Fibroblast of the conjunctiva (primary cell): ENCODE measurements at places on chromosomes 16 and 17.
A peak's percentile ranks its signal among the peaks of the same experiment; 100 is the strongest.

DNA sequence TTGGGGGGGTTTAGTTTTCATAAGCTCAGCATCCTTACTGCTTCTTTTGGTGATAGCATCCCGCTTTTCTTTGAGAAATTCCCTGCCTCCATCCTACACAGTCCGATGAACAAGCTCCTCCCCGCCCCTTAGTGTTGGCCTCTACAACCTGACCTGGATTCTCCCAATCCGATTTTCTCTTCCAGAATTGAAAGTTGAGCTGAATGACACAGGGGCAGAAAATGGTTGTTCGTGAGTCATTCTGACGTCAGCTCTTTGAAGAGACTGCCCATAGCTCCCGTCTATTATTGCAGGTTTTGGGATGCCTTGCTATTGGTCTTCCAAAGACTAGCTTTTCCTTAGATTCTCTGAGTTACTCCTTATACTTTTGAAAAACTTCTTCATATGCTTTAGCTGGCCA is 279.7 kb downstream of the SLC39A11 start:
- DNase-seq: peak; percentile 18

GRCh38 chr16:82280867-82281266 is 110.8 kb upstream of the MPHOSPH6 start:
- DNase-seq: no peak

GRCh38 chr17:36845916-36846315 is 91.4 kb upstream of the LHX1 start:
- no peak for DNase-seq

GRCh38 chr16:5019775-5020174 is 14.0 kb downstream of the NAGPA start:
- DNase-seq: no peak

DNA sequence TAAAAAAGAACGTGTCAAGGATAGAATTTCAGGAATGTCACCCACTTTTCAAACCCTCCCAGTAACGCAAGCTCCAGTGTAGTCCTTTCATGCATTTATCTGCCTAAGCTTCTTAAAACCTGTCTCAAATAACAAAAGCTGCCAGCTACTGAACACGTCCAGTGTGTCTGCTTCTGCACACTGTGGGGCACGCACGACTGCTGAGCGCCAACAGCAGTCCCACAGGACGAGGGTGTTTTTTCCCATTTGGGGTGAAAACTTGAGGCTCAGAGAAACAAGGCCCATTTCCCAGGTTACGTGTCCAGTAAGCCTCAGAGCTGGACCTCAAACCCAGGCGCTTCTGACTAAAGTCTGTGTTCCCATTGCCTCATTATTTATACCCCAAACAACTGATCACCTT is 17.2 kb downstream of the NTAN1 start:
- no peak for DNase-seq

DNA sequence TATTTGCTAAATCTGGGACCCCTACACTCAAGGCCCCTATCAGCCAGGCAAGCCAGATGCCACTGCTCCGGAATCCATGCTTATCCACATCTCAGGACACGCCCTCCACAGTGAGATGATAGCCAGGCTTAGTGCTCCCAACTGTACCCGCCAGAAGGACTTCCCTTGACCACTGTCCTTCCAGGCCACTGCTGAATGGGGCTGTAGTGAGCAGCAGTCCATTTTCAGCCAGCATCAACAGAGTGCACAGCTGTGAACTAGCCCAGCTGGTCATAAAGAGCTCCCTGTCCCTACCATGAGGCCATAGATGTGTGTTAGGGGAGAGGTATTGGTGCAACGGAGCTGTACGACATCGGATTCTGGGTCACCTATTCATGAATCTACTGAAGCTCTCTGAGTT is 13.0 kb upstream of the MED9 start:
- DNase-seq: no peak

GRCh38 chr16:11824362-11824761 is 27.0 kb downstream of the RSL1D1 start:
- no peak for DNase-seq

DNA sequence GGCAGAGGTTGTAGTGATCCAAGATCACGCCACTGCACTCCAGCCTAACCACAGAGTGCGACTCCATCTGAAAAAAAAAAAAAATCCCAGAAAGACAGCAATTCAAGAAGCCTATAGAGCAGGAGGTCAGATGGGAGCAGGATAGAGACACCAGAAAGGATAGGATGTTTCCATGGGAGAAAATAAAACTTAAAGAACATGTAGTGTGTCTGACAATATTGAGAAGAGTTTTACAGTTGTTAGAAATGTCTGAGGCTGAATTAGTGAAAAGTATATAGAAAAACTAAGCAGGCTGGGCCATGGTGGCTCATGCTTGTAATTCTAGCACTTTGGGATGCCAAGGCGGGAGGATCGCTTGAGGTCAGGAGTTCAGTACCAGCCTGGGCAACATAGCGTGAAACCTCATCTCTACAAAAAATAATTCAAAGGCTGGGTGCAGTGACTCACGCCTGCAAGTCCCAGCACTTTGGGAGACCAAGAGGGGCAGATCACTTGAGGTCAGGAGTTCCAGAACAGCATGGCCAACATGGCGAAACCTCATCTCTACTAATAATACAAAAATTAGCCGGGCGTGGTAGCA is 15.3 kb upstream of the TRIM37 start:
- DNase-seq: no peak

GRCh38 chr17:79633993-79634813 is 23.4 kb upstream of the RBFOX3 start:
- no peak for DNase-seq

- DNase-seq: no peak
These were observed 156.3 kb downstream of the MSI2 start for GRCh38 chr17:57412520-57413096.

GRCh38 chr17:71412803-71413202 is 708.0 kb upstream of the SOX9 start:
- DNase-seq: peak; percentile 94

DNA sequence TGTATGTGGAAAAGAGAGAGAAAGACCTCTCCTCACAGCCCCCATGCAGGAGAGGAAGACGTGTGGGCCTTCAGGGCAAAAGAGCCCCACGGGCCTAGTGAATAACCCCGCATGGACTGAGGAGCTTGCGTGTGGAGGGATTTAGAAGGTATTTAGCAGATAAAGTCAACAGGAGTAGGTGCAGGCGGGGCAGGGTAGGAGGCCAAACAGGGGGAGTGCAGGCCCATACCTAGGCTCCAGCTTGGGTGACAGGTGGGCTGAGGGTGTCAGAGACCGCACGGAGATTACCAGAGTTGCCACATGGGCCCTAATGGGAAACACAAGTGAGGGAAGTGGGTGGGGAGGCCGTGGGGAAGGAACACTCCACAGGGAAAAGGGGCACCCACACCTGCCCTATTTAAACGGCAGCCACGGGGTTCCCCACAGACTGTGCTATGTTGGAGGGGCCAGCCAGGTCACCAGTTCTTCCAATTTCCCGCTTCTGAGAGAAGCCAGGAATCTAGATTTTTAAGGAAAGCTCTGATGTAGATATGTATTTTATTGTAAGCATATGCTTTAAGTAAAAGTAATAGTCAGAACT is 8.2 kb upstream of the CNGB1 start:
- DNase-seq: no peak

DNA sequence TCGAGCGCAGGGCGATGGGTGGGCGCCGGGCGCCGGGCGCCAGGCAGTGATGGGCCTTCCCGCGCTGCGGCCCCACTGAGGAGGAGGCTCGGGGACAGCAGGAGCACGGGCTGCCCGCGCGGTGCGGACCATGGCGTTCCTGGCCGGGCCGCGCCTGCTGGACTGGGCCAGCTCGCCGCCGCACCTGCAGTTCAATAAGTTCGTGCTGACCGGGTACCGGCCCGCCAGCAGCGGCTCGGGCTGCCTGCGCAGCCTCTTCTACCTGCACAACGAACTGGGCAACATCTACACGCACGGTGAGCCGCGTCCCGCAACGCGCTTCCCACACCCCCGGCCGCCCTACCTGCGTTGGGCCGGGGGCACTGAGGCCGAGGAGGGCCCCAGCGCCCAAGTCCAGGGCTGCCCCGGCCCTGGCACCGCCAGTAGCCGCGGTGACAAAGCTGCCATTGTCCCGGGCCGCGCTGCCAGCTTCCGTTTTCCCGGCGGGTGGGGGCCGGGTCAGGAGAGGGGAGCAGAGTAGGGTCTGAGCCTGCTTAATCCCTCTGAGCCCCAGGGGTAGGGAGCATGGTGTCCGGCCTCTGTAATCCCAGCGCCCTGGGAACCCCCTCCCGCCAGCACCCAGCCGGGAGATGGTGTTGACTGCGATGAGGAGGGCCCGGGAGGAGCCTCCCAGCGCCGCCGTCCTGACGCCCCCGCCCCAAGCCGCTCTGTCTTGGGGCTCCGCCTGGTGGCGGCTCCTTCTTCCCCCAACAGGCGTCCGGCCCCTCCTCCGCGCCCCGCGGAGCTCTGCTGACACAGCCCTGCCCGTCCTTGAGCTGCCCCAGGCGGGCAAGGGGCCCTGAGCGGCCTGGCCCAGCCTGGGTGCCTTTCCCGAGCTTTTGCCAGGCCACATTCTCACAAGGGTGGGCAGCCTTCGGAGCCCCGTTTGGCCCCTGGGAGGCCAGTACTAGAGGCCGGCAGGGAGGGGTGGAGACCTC is 685 bp downstream of the PAQR4 start:
- DNase-seq: peak; percentile 28

- no peak for DNase-seq
These were observed 7.2 kb upstream of the CACNG4 start for GRCh38 chr17:66957343-66957742.

- no peak for DNase-seq
These were observed 72.2 kb upstream of the BRD7 start for GRCh38 chr16:50440991-50441390.

DNA sequence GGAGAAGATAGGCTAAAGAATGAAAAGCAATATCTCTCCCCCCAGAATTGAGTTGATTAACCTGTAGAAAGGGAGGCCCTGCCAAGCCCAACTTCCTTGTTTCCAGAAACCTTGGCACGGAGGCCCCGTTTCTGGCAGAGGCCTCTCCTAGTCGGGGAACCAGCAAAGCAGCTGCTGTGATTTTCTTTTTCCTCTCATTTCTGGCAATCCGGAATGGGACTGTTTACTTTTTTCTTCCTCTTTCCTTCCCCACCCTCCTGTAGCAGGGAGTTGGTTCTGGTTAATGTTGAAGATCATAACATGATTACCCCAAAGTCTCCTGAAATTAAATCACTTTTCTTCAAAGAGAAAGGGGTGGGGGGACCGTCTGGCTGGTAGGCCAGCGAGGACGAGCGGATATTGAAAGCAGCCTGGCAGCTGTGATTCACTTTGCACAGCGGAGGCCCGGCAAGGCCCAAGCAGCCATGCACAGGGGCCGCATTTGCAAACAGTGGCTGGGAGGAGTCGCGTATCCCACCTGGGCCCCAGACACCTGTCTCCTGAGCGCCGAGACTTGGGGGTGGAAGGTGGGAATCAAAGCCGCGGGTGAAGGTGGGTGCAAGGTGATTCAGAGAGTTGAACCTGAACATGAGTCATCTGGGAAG is 51.5 kb downstream of the NTN1 start:
- DNase-seq: no peak
